ENCODE measurements at places on chromosomes 11 and 22. TPM values are rescaled to one million over a fixed set of nuclear protein-coding genes. Genes with fewer than 3 reads are reported as not detected.

DNA sequence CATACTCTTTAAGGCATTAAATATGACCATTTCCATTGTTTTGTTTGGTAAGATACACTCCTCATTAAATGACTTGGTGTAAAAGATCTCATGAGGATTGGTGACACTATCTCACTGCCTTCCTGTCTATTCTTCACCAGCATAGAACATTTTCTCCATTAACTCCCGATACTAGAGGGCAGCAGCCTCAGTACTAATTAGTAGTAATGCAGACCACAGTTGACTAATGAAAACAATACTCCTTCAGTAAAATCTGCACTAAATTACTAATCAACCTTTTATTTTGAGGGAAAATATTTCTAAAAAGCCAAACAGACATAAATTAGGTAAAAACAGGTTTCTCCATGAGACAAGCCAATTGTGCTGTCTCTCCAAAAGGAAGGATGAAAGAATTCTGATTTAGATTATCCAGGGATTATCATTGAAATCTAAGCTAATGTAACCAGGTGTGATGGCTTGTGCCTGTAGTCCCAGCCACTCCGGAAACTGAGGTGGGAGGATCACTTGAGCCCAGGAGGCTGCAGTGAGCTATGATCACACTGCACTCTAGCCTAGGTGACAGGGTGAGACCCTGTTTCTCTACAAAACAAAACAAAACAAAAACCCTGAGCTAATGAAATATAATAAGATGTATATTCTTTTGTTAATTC lies 9.4 kb downstream of the PGM2L1 start:
- no peak for DNase-seq

DNA sequence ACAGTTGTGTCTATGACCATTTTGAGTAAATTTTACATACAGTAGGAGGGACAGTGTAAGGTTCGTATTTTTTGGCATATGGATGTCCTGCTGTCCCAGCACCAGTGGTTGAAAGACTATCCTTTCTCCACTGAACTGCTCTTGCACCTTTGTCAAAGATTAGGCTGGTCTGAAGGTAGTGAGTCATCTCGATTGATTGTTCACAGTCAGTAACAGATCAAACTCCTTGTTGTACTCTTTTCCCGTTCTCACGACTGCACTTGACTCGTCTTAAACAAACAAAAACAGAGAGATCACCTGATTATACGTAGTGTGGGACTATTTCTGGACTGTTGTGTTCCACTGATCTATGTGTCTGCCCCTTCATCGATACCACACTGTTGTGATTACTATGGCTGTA lies 77.1 kb downstream of the DGCR2 start:
- no peak for DNase-seq

GRCh38 chr22:36286096-36286957 lies 33.4 kb downstream of the APOL1 start:
- DNase-seq: no peak

The MPZL3 gene
- 1.7 TPM for total RNA-seq

- DNase-seq: no peak
Measured at GRCh38 chr22:25970374-25970911, 198.8 kb upstream of the SEZ6L start.

The APOL5 gene
- not detected for total RNA-seq

DNA sequence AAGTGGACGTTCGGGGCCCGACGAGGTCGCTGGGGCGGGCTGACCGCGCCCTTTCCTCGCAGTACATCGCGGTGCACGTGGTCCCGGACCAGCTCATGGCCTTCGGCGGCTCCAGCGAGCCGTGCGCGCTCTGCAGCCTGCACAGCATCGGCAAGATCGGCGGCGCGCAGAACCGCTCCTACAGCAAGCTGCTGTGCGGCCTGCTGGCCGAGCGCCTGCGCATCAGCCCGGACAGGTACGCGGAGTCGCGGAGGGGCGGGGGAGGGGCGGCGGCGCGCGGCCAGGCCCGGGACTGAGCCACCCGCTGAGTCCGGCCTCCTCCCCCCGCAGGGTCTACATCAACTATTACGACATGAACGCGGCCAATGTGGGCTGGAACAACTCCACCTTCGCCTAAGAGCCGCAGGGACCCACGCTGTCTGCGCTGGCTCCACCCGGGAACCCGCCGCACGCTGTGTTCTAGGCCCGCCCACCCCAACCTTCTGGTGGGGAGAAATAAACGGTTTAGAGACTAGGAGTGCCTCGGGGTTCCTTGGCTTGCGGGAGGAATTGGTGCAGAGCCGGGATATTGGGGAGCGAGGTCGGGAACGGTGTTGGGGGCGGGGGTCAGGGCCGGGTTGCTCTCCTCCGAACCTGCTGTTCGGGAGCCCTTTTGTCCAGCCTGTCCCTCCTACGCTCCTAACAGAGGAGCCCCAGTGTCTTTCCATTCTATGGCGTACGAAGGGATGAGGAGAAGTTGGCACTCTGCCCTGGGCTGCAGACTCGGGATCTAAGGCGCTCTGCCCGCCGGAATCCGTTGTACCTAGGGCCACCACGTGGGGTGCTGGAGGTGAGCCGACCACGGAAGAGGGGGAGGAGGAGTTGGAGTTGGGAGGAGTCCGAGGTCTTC lies 771 bp downstream of the MIF start:
- DNase-seq: no peak

DNA sequence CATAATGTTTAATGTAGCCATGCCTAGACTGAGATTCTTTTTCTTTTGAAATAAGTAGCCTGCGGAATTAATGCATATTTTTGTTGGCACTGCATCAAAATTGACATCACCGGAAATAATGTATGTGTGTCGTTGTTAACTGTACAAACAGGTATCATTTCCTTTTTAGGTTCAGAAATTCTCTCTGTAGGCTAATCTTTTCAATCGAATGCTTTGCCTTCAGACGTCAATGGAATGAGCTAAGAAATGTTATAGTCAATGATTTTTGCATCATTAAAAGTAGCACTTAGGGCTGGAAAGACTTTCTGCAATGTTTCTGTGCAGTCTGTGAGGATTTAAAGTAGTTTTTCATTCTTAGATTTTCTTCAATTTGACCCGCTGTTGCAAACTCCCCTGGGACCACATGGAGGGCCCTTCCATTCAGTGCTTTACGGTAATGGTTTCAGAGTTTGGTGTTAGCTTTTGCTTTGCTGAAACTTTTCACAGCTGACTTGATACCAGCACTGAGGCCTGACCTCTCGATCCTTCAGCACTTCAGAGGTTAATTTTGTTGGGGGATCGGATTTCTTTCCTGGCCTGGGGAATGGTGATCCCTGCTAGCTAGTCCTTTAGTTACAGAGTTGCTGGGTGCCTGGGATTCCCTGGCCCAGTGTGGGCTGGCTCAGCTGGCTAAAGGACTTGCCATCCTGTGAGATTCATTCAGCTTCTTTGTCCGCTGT lies 137.8 kb downstream of the DBX1 start:
- no peak for DNase-seq

DNA sequence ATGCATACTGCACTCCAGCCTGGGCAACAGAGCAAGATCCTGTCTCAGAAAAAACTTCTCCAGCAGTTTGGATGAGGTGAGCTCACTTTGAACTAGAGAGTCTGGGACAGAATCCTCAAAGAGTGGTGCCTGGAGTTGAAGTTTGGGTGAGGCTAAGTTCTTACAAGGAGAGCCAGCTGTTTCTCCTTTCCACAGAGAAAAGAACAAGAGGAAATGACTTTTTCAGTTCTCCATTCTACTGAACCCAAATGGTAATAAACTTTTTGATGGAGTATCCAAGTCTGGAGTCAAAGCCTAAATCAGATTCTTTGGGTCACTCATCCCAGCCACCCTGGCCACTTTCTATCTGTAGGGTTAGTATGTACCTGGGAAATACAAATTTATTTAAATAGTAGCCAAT lies 102.7 kb downstream of the TRAF6 start:
- no peak for DNase-seq

GRCh38 chr11:15555161-15555560 lies 440.4 kb downstream of the INSC start:
- DNase-seq: no peak

DNA sequence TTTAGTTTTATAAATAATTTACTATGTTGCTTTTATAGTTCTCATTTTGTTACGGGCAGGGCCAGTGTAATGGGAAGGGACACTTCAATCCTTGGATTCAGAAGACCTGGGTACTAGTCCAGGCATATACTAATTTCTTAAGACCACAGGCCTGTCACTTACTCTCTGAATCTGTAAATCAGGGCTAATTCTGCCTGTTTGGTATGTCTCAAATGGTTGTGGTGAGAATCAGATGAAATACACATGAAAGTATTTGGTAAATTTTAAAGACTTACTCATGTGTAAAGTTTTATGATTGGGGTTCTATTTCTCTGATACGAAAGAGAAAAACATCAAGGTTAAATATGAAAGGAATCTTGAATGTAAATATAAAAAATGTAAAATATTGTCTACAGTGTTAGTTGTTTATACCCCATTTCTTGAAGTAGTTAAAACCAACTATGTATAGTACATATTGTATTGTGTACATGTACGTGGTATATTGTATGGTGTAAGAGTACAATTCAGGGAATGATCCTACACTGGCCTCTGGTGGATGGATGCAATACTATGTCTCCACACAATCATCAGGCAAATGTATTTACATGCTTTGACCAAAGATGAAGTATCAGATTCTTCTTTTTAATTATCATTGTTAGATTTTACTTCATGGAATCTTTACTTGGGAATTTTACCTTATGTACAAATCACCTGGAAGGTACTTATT lies 24.5 kb upstream of the RAG2 start:
- no peak for DNase-seq

DNA sequence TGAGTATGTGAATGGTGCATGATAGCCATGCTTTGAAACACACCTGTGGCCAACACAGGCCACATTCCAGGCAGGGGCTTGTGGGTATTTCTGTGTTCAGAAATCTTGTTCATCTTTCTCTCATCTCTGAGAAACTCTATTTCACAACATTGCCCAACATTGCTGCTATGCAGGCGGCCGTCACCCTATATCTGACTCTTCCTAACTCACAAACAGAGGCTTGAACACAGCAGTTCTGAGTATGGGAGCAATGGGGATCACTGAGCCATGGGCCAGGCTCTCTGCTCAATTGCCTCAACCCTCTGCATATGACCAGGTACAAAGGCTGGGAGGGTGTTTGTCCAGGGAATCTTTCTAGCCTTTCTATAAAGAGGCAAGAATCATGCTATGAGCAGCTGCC lies 259.9 kb downstream of the BUD13 start:
- peak; percentile 22 for DNase-seq

The SCGB1C1 gene
- total RNA-seq: not detected

DNA sequence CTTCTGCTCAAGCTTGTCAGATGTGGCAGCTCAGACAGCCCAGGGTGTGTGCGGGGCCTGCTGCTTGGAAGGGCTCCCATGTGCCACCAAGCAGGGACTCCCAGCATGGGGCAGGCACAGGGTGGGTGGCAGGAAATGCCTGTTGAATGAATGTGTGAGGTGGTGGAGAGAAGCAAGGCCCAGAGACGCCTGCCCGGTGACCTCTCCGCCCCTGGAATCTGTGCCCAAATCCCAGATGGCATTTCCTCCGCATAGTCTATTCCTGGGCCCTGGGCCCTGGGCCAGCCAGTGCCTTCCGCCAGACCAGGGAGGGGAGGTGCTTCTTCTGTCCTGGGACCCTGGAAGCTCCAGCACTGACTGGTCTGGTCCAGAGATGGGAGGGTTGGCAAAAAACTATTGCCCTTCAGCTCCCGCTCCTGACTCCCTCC lies 3.7 kb downstream of the CST6 start:
- DNase-seq: no peak

GRCh38 chr11:125164091-125164421 lies 495 bp upstream of the PKNOX2 start:
- DNase-seq: peak; percentile 53

The C22orf42 gene
- total RNA-seq: not detected

DNA sequence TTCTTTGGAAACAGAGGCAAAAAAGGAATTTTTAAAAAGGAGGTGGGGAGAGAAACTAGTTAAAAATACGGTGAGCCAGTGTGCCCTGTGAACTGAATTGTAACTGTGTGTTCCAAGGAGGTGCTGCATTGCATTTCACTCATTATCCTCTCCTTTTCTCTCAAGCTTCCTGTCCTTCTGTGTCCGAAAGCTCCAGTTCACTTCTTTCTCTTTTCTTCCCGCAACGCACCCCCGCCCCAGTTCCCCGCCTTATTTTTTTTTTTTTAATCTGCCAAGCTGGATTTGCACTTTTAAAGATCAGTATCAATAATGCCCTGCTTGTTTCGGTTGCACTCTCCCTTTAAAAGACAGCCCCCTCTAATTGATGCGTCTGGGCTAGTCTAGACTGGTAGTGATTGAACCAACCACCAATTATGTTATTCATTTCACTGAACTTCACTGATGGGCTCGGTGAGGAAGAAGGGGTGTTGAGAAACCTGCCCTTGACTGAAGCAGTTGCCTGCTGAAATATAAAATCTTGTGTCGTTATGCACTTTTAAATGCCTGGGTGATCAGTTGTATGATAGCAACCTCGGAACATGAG lies 18.5 kb downstream of the BLID start:
- no peak for DNase-seq

DNA sequence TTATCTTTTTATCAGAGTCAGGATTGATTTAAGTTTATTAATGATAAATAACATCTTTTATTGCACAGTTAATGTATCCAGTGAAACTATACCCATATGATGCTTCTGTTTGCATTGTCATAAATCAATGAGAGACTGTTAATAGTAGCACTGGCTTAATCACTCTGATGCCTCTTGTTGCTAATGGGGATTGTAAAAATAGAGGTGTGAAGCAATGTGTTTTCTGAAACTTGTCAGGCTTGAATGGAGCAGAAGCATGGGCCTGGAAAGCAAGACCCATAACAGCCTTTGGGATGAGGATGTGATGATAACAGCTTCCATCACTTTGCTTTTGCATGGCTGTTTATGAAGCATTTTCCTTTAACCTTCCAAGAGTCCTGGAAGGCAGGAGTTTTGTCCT lies 319.7 kb downstream of the DDX10 start:
- DNase-seq: no peak

DNA sequence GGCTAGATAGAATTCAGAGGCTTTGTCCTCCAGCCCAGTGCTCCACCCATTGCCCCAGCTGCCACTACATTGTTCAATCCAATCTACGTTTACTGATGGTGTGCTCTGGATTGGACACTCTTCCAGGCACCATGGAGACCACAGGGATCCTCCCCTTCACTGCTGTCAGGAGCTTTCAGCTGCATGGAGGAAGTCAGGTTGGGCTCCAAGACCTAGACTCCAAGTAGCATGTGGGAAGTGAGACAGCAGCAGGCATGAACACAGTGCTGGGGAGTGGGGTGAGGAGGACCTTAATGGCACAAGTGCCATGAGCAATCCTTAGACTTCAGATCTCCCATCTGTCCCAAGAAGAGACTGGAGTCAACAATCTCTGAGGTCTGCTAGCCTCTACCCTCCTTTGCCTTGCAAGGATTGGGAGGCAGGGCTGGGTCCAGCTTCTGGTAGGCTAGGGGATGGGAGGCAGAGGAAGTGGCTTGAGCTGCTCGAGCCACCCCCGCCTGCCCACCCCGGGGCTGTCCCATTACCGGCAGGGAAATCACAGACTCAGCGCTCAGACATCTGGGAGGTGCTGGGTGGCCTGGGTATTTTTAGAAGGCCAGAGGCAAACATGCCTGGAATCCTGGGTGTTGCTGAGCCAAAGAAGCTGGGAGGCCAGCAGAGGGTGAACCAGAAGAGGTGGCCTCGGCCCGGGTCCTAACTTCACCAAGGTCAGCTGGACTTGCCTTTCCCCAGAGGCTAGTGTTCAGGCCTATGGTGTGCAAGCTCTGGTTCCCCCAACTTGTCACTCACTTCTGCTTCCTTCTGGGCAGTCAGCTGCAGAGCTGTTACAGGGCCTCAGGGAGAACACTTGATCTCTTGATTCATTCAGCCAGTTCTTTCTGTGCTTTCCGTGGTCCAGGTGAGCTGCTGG lies 15.2 kb upstream of the FCHSD2 start:
- DNase-seq: peak; percentile 89
